ENCODE measurements at places on chromosomes 5 and 9.

- H3K36me3 ChIP-seq, result no peaks in the 10 kb centered on the region
- peak overlapping the region; percentile 67 for H3K4me3 ChIP-seq
- peaks cover 14% of the 10 kb centered on the region for H3K27me3 ChIP-seq
Observed at GRCh38 chr5:181160152-181160754, 12.9 kb downstream of the OR2V2 start.

- H3K4me1 ChIP-seq, result peaks cover 5% of the 10 kb centered on the region
- no peaks in the 10 kb centered on the region for H3K36me3 ChIP-seq
Observed at GRCh38 chr5:94693043-94693822, 74.8 kb downstream of the SLF1 start.

DNA sequence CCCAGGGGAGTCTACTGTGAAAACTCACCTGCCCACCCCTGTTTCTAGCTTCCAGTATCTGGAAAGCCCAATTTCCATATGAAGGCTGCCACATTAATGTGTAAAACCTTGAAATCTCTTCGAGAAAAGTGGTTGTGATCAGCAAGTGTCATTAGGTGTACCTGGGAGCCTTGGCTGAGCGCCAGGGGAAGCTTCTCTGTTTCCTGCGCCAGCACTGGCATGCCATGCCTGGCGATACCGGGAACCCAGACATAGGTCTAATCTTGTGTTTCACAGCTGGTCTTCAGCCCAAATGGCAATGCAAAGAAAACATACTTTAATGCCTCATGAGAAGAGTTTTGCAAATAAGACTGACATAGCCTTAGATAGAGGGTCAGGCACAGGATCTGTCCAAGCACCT is 101.6 kb downstream of the TENT4A start:
- no peak for DNase-seq
- peaks cover 12% of the 10 kb centered on the region for H3K4me1 ChIP-seq
- H3K4me3 ChIP-seq, result no peak overlapping the region
- no peak overlapping the region for H3K27ac ChIP-seq

DNA sequence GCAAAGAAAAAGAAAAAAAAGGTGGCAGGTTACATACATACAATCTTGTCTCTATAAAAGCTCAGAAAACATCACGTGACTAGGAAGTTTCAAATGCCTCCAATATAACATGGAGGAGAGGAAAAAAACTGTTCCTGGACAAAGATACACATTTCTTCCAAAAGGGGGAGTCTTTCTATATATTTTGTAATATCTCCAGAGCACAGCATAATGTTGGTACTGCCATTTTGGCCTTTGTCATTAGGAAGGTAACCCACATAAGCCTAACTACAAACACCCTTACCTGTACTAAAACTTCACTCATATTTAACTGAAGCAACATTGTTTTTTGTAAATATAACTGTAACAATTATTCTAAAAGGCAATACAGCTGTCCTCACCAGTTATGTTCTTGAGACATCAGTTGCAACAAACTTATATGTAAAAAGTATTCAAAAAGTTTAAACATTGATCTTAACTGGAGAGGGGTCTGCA is 1.2 kb upstream of the BTF3 start:
- DNase-seq, result no peak
- H3K4me1 ChIP-seq, result peaks cover 3% of the 10 kb centered on the region
- H3K27ac ChIP-seq, result peak overlapping the region; percentile 97
- peak overlapping the region; percentile 89 for H3K4me3 ChIP-seq
- H3K36me3 ChIP-seq, result no peaks in the 10 kb centered on the region
- H3K27me3 ChIP-seq, result no peaks in the 10 kb centered on the region

DNA sequence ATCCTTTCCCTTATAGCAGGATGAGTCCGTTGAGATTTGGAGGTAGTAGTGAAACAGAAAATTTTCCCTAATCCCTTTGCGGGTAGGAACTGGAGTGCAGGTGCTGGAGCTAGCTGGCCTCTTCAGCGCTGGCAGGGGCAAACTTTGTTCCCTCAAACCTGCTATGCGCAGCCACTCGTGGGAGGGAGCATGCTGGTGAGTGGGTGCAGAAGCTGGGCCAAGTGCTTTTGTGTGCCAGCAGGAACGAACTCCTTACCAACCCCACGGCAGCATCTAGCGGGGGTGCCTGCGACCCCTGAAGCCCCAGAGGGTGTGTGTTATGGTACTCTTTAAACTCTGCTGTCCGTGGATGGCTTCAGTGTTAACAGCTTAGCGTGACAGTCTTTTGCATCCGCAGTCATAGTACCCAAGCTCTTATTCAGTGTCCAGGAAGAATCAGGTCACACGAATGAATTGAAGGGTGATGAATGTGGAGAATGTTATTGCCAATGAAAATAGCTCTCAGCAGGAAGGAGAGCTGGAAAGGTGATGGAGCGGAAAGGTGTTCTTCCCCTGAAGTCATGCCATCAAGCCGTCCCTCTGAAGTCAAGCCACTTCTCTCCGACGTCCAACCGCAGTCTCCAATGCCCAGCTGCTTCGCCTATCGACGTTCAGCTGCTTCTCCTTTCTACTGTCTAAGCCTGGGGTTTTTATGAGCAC is 1445.1 kb upstream of the CDH9 start:
- no peak for DNase-seq
- no peak overlapping the region for H3K4me3 ChIP-seq
- H3K4me1 ChIP-seq, result no peaks in the 10 kb centered on the region
- no peaks in the 10 kb centered on the region for H3K27me3 ChIP-seq
- H3K27ac ChIP-seq, result no peak overlapping the region

DNA sequence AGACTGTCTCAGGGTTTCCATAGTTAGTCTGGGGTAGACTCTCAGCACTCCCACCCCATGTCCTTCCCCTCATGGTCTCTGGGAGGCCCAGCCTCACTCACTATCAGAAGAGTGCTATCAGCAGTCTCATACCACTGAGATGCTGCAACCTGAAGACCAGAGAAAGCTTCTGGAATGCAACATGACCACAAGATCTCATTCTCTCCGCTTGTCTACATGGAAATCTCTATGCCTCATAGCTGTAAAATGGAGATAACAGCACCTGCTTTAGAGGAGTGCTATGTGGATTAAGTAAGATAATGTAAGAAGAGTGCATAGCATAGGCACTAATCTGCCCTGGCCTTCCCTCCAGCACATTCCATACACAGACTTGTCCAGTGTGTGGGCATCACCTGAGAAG is 47.0 kb upstream of the ZNF169 start:
- no peaks in the 10 kb centered on the region for H3K36me3 ChIP-seq
- no peak for DNase-seq
- H3K27me3 ChIP-seq, result peaks cover 3% of the 10 kb centered on the region
- H3K4me3 ChIP-seq, result no peak overlapping the region
- no peak overlapping the region for H3K27ac ChIP-seq

GRCh38 chr5:89065919-89066318 is 182.9 kb upstream of the MEF2C start:
- DNase-seq, result no peak
- no peak overlapping the region for H3K27ac ChIP-seq
- H3K4me1 ChIP-seq, result peaks cover 3% of the 10 kb centered on the region
- H3K27me3 ChIP-seq, result no peaks in the 10 kb centered on the region
- no peaks in the 10 kb centered on the region for H3K36me3 ChIP-seq

All from glutamatergic neuron (in vitro differentiated cells).